CD8-positive, alpha-beta memory T cell (primary cell): ENCODE measurements at places on chromosomes 1 and 21. TPM values are rescaled to one million over a fixed set of nuclear protein-coding genes. Genes with fewer than 3 reads are reported as not detected.

Gene FGR
- total RNA-seq: 1.6 TPM

Gene C4BPB
- 0.51 TPM for total RNA-seq

Gene KRTAP19-6
- not detected for total RNA-seq

Gene AMY2A
- total RNA-seq: not detected

Gene CELA2B
- total RNA-seq: not detected

DNA sequence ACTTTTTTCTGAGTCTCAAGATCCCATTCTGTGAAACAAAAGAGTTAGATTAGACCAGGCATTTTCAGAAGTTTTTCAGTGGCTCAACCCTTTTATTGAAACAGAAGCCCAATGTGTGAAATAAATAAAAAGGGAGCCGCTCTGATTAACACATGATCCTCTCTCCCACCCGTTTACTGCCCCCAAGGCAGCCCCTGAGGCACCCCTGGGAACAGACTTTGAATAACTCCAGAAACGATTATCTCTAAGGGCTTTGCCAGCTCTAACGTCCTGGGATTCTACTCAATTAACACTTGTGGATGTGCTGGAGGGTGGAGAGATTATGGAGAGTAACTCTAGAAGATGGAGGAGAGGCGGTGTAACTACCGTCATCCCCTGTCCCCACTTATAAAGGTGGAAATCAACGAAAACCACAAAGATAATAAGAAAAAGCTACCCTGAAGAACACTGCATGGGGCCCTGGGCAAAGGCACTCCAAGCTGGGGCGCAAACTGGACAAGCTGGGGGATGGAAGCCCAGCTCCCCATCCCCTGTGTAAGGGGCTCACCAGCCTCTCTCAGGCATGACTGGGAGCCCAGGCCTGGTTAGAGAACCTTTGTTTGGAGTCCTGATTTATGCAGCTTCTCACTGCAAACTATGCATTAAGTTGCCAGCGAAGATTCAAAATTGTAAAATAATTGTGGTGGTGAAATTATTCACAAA, 39.0 kb upstream of the GRIK3 start:
- no peak for DNase-seq

DNA sequence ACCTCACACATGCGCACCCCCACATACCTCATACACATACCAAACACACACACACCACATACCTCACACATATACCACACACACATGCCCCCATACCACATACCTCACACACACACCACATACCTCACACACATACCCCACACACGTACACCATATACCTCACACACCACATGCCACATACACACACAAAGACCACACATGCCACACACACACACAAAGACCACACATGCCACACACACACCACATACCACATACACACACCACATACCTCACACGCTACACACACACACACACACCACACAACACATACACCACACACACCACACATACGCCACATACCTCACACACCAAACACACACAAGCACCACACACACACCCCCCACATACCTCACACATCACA, 30.0 kb downstream of the HIVEP3 start:
- DNase-seq: no peak

DNA sequence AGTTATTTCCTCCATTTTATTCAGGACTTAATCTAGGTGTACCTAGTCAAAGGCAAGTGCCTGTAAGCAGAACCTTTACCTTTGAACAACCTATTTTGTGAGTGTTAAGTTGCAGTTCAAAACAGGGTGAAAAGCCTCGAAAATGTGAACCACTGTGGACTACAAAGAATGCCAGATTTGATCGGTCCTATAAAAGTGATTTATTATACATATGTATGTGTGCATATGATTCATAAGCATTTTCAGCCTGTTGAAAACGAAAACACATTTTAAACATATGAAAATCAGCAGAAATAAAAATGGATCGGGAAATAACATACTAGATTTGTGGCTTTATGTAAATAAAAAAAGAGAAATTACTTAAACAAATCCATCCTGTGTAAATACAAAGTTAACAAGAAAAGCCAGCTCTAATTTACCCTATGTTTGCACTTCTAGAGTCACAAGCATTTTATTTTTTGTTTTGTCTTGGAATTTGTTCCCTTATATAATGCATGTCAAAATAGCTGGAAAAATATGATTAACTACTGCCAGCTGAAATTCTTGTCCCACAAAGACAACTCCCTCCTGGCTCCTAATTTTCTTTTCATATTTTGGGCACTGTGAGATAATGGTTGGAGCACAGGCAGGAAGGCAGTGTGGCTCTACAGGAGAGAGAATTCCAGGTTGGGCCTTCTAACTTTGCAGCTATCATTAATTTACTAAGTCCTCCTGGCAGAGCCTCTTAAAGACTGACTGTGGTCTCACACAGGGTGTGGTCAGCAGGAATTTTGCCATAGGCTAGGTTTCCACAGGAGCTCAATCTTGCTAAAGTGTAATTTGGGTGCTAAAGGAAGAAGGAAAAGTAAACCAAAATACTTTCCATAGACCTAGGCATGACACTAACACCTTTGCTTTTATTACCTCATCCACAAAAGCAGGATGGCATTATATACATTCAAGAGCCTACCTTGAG, 70.2 kb upstream of the CDC42BPA start:
- no peak for DNase-seq

- peak; percentile 68 for DNase-seq
Observed at GRCh38 chr1:224497714-224498573, 63.3 kb upstream of the WDR26 start.

DNA sequence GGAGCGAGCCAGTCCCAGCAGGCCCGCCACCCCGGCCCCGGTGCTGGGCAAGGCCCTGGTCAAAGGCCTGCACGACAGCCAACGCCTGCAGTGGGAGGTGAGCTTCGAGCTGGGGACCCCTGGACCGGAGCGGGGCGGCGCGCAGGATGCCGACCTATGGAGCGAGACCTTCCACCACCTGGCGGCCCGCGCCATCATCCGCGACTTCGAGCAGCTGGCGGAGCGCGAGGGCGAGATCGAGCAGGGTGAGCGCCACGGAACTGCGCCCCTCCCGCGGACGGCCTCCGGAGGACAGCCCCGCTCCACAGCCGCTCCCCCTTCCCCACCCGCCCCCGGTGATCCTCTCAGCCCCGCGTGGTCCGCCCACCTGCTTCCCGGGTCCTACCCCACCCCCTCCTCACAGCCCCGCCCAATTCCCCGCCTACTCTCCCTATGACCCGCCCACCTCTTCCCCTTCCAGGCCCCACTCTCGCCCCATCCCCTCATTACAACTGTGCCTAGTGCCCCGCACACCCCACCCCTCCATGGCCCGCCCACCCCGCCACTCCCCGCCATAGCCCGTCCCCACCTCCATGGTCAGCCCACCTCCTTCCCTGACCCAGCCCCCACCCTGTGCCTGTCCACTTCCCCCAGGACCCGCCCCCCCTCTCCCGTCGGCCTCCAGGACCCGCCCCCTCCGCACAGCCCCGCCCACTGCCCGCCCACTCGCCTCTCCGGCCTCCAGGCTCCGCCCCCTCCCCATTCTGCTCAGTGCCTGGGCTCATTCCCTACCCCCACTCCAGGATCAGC, 52.7 kb downstream of the VWA5B1 start:
- no peak for DNase-seq

GRCh38 chr1:40977716-40978115, 1.8 kb upstream of the CTPS1 start:
- DNase-seq: no peak

- DNase-seq: no peak
Observed at GRCh38 chr1:212777151-212777550, 14.4 kb downstream of the NSL1 start.

DNA sequence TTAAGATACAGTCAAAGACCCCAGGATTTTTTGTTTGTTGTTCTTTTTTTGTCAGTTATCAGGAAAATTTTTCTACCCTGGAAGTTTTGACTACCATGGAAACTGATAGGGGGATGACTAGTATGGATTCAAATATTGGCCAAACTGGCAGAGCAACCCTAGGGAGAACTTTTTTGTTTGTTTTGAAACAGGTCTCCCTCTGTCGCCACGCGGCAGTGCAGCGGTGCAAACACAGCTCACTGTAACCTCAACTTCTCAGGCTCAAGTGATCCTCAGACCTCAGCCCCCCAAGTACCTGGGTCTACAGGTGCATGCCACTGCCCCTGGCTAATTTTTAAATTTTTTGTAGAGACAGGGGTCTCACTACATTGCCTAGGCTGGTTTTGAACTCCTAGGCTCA, 46.6 kb downstream of the TOR3A start:
- no peak for DNase-seq

DNA sequence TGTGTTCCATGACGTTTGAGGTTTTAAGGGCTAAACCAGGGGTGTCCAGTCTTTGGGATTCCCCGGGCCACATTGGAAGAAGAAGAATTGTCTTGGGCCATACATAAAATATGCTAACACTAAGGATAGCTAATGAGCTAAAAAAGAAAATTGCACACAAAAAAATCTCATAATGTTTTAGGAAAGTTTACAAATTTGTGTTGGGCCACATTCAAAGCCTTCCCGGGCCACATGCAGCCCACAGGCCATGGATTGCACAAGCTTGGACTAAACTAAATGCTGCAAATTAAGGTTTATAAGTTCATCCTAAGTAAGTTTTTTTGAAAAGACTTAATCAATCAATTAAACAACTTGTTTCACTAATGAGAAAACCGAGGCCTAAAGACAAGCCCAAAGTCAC, 21.9 kb downstream of the NIBAN1 start:
- no peak for DNase-seq

- no peak for DNase-seq
Observed at GRCh38 chr1:202237052-202237451, 43.5 kb downstream of the LGR6 start.

GRCh38 chr1:178417858-178418257, 78.9 kb downstream of the CLEC20A start:
- DNase-seq: no peak
